Stimulated activated CD4-positive, alpha-beta T cell treated with anti-CD3 and anti-CD28 coated beads, TNF-alpha, amount 100 ng/mL, for 48 hours (primary cell): ENCODE measurements at places on chromosomes 7 and 10.

GRCh38 chr10:99470327-99470726 lies 39.9 kb upstream of the GOT1 start:
- DNase-seq = no peak

- DNase-seq = no peak
These were observed 138.0 kb downstream of the TACC2 start for GRCh38 chr10:122126763-122127659.

- DNase-seq = no peak
These were observed 189.8 kb downstream of the HECW1 start for GRCh38 chr7:43302211-43302711.

DNA sequence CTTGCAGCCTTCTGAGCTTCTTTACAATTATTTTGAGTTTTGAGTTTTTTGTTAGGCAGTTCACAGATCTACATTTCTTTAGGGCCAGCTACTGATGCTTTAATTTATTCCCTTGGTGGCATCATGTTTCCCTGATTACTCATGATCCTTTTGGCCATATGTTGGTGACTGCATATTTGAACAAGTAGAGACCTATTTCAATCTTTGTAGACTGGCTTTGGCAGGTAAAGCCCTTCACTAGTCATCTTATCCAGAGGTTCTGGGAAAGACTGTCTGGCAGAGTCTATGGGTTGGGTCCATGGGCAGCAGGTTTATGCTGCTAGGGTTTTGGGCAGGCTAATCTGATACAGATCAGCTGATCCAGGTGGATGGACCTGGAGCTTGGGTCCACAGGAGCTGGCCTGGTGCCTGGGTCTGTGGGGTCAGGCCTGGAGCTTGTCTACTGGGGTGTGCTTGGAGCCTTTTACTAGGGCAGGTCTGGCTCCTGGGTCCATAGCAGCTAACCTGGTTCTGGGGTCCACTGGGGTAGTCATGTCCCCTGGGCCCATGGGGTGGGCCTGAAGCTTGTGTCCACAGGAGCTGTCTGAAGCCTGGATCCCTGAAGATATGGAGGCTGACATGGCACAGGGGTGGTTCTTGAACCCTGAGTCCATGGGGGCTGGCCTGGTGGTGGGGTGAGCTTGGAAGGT lies 72.7 kb downstream of the GPR85 start:
- no peak for DNase-seq

DNA sequence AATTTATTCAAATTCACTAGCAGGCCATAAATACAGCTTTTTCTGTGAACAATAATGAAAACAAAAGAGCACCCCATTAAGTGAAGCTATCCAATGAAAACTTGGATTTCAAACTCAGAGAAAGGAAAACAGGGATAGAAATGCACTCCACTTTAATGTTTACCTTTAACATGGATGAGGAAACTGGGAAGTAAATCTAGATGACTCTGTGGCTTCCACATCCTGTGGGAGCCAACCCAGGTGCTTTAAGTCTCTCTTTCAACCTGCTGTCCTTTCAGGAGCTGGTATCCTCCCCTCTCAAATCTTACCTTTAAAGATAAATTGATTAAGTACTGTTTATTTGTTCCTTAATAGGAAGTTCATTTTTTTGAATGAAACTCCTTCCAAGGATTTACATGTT lies 21.5 kb upstream of the SGMS1 start:
- no peak for DNase-seq
